Activated CD4-positive, alpha-beta T cell treated with anti-CD3 and anti-CD28 coated beads for 4 hours (primary cell): ENCODE measurements at places on chromosomes 7 and 10.
A peak's percentile ranks its signal among the peaks of the same experiment; 100 is the strongest.

DNA sequence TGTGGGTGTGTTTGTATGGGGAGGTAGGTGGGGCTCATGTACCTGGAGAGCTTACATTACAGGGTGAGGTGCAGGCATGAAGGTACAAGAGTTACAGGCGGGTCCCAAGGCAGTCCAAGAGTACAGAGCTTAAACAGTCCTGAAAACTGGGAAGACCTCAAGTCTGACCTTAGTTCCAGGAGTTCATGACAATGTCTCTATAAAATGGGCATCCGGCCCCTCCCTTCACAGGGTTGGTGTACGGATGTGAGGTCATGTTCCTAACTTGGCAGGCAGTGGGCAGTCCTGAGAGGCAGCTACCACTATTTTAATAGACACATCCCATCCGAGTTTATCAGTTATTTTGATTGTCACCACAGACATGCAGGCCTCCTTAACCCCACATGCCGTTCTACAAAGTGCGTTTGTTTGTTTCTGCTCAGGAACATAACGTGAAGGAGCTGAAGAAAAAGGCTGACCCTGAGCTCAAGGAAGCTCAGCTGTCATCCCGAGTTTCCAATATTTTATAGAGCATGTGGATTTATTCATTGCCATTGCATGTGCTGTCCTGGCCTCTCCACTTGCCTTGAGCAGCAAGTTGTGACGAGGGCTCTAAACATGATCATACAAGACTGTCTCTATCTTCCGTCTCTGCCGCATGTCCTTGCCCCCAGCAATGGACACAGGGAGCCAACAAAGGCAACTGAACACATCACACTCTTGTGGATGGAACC lies 647.5 kb upstream of the IGFBP3 start:
- DNase-seq = no peak

DNA sequence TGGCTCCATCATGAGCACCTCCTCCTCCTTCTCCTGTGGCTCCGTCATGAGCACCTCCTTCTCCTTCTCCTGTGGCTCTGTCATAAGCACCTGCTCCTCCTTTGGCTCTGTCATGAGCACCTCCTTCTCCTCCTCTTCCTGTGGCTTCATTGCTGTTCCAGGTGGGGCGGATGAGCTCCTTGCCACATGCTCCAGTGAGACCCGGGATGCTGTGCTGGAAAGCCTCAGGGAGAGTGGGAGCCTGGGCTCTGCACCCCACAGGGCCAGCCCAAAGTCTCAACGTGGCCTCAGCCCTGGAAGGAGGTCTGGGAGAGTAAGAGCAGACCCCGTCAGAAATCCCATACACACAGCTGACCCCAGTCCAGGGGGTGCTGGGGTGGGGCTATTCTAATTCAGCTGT lies 380.7 kb downstream of the TCERG1L start:
- no peak for DNase-seq

DNA sequence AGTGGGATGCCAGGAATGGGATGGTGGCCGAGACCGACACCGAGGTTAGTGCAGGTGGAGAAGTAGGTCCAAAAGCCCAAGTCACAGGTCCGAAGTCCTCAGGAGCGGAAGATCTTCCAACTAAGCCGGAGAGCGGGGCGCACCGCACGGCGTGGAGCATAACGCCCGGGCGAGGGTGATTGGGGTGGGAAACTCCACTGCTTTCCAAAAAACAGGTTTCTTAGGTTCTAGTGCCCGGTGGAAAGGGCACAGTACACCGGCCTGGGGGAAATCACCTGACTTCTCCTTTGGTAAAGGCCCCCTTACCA lies 11.4 kb upstream of the SPAG6 start:
- DNase-seq = no peak

DNA sequence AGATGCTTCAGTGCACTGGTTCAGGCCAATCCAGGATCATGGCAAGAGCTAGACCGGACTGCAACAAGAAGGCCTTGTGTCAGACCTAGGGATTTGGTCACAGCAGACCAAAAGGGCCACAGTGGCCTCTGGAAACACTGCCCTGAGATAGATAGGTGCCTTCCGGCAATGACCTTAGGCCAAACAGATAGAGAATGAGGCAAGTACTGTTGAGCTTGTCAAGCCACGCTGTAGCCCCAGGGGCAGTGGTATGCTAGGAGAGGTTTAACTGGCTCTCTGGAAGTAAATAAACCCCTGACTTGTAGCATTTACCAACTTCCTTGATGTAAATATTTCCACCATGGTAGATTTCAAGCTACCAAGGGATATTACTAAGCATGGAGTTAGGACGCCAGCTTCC lies 197.5 kb downstream of the GRID1 start:
- DNase-seq = no peak

GRCh38 chr7:131383417-131384285 lies 56.0 kb downstream of the MKLN1 start:
- no peak for DNase-seq

DNA sequence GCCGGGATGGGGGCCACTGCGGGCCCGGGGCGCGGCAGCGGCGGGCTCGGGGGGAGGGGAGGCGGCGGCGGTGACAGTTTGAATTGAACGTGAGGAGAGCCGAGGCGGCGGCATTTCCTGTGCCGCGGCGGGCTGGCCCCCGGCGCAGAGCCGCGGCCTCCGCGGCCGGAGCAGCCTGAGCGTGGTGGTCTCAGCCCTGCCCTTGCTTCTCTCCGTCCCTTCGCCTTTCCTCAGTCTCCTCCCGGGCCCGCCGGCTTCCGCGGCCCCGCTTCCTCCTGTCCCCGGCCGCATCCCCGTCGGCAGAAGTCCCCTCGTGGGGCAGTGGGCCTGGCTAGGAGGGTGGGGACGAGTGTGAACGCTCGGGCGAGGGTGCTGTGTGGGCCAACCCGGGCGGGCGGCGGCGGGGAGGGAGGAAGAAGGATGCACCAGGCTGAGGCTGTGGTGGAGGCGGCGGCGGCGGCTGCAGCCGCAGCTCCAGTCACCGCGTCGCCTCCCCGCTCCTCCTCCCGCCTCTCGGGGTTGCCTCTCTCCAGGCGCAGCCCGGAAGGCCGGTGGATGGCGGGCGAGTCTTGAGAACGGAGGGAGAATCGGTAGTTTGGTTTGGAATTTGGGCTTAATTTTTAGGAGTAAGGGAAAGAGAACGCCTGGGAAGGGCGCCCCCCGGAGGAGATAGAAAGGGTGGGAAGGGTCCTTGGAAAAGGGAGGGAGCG lies 690 bp downstream of the SEPTIN7 start:
- DNase-seq = peak; percentile 66

- DNase-seq = no peak
Measured at GRCh38 chr7:2965301-2965700, 78.4 kb downstream of the CARD11 start.

- DNase-seq = no peak
Measured at GRCh38 chr7:95737828-95738505, 34.4 kb upstream of the DYNC1I1 start.

DNA sequence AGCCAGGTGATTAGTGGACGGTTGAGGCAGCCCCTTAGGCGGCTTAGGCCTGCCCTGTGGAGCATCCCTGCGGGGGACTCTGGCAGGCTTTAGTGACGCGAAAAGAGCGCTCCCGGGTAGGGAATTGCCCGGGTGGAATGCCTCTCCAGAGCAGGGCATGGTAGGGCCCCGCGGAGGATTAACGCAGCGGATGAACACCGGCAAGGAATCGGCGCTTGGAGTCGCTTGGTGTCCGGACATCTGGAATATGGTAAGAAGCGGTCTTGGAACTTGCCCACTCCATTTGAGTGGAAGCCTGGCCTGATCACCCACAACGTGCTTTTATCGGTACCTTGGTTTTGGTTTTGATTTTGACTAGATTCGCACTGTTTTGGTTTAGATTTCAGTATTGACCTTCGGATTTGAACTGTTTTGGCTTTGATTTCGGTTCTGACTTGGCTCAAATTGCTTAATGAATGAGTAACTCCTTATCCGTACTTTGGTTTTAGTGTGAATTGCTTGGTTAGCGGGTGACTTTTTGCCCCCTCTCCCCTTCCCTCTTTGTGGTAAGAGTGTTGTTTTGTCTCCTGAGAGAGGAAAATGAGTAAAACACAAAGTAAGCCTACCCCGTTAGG lies 24.2 kb upstream of the CHST3 start:
- DNase-seq = no peak

DNA sequence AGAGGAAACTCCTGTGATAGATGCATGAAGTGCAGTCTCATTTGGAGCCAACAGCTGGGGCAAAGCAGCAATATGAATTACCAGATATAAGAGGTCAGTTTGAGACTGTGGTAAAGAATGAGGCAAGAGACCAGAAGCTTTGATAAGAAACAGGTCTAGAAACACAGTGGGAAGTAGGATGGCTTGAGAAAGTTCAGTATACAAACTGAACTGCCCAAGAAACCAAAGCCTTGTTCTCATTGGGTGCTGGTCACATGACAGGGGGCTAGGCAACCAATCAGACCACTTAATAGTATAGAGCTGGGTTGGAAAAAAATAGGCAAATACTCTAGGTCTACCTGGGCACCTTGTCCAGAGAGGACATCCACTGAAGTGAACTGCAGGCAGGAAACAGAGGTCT lies 46.2 kb upstream of the PLCE1 start:
- DNase-seq = no peak

DNA sequence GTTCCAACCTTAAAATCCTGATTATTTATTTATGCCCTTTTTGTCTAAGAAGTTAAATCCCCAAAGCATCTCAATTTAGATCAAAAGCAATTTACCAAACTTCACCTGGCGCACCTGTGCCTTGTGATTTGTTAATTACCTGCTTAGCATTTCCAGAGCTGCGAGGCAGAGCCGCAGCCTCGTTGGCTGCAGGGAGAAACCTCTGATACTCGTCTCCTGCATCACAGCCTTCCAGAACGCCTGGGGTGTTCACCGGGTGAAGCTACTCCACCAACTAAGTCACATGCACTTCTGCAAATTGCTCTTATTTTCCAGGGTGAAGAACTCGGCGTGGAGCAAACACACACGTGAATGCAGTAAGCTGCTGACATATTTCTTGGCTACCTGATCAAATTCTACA lies 198.1 kb upstream of the RNF32 start:
- no peak for DNase-seq

GRCh38 chr7:27435461-27435860 lies 192.9 kb downstream of the EVX1 start:
- no peak for DNase-seq

DNA sequence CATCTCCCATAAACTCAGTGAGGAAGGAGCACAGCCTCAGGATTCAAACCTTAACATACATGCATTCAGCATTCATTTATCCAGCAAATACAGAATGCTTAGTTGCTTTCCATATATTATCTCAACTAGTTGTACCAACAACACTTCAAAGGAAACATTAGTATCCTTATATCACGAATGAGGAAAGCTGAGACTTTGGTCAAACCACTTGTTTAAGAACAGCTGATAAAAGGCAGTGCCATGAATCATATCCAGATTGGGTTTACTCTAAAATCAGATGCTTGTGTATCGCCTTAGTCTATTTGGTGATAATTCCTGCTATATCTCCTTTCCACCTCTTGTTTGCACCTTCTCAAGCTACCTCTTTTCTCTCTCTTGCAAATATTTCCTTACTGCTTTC lies 1.9 kb upstream of the CPED1 start:
- DNase-seq = no peak

- DNase-seq = no peak
Measured at GRCh38 chr7:107274506-107274905, 105.7 kb downstream of the HBP1 start.

- DNase-seq = no peak
Measured at GRCh38 chr10:34815185-34816084, at the start of gene PARD3. TSS of gene PARD3 (minus strand) at chr10:34815296. CDS start at chr10:34814995, 301 bp downstream.

GRCh38 chr10:27799046-27799445 lies 53.4 kb upstream of the MKX start:
- no peak for DNase-seq

- no peak for DNase-seq
Measured at GRCh38 chr10:48982584-48982983, 42.9 kb upstream of the LRRC18 start.

GRCh38 chr7:142140401-142140959 lies 29.0 kb downstream of the MGAM2 start:
- DNase-seq = no peak

GRCh38 chr7:136665878-136666509 lies 202.5 kb upstream of the CHRM2 start:
- no peak for DNase-seq

DNA sequence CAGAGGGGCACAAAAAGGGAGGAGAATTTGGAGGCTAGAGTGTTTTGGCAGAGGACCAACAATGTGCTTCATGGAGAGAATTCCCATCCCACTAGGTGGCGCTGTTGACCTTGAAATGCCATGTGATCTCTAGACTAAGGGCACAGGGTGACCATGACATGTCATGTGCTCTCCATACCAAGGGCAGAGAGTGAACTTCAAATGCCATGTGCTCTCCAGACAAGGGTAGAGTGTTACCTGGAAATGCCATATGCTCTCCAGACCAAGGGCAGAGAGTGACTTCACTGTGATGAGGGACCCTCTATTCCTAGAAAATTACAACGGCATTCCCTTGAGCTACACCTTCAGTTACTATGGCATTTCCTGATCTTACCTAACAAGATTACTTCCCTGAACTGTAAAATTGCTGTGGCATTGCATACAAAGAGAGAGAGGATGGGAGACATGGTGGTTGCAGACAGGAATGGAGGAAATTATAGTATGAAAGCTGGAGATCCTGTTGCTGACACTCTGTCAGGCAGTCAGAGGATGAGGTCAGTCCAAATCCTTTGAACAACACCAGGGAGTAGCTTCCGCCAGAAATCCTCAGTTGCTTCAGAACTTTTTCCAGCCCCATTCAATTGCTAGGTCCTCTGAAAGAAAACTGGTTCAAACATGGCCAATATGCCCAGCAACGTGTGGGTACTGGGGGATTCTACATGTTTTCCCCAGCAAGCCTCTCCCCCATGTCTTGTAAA lies 60.9 kb upstream of the ACSM6 start:
- DNase-seq = peak; percentile 34

GRCh38 chr7:103690242-103690974 lies 244.4 kb upstream of the SLC26A5 start:
- no peak for DNase-seq

DNA sequence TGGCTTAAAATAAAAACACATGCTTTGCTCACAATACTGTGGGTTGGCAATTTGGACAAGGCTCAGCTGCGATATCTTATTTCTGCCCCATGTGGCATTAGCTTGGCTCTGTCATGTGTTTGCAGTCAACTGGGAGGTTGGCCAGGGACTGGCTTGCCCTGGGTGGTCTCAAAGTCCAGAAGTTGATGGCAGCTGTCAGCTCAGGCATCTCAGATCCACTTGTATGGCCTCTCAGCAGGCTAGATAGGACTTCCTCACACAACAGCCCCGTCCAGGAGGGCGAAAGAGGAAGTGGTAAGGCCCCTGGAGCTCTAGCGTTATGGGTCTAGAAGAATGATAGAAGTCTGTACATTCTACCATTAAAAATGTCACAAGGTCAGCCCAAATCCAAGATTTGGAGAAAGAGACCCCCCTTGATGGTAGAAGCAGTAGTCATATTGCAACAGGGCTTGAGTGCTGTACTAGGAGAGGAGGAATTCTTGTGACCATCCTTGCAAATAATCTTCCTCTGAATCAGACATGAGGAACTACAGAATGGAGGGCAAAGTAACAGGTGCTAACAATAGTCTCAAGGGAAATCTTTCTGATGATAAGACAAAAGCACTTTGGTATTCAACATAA lies 166.2 kb downstream of the FAM107B start:
- DNase-seq = no peak
